ENCODE measurements at places on chromosomes 6 and 20.
A peak's percentile ranks its signal among the peaks of the same experiment; 100 is the strongest.

DNA sequence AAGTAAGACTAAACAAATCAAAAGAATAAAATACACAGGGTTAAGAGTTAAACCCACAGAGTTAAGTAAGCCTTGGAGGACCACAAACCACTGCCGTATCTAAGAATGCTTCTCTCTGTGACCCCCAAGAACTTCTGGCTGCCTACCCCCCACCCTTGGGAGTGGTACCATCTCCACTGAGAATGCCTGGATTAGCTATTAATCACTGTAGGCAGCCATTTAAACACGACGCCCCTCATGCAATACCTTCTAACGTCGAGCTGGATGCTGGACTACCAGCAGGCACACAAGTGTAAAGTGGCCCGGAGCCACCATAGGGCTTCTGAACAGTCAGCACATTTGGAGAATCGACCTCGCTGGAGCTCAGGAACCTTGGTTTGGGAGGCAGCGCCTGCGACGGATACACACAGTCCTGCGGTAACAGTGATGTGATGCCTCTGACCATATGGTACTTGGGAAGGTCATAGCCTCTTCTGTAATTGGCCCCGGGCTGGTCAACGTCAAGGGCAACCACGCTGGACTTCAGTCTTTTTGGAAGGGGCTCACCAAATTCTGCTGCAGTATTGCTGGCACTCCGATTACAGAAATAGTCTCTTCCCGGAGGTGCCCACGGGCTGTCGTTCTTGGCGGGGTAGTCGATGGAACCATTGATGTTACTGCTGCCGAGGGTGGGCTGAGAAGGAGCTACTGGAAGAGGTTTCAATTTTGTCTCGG is 18.0 kb downstream of the ZNF217 start:
- H3K4me1 ChIP-seq: peaks cover 83% of the 10 kb centered on the region
- DNase-seq: no peak
- no peaks in the 10 kb centered on the region for H3K27me3 ChIP-seq
- H3K36me3 ChIP-seq: peaks cover 88% of the 10 kb centered on the region

- H3K4me1 ChIP-seq: peaks cover 13% of the 10 kb centered on the region
- no peaks in the 10 kb centered on the region for H3K36me3 ChIP-seq
- no peak for DNase-seq
- no peak overlapping the region for H3K4me3 ChIP-seq
- H3K27me3 ChIP-seq: no peaks in the 10 kb centered on the region
These were observed 64.8 kb upstream of the NAA20 start for GRCh38 chr20:19952392-19952791.

DNA sequence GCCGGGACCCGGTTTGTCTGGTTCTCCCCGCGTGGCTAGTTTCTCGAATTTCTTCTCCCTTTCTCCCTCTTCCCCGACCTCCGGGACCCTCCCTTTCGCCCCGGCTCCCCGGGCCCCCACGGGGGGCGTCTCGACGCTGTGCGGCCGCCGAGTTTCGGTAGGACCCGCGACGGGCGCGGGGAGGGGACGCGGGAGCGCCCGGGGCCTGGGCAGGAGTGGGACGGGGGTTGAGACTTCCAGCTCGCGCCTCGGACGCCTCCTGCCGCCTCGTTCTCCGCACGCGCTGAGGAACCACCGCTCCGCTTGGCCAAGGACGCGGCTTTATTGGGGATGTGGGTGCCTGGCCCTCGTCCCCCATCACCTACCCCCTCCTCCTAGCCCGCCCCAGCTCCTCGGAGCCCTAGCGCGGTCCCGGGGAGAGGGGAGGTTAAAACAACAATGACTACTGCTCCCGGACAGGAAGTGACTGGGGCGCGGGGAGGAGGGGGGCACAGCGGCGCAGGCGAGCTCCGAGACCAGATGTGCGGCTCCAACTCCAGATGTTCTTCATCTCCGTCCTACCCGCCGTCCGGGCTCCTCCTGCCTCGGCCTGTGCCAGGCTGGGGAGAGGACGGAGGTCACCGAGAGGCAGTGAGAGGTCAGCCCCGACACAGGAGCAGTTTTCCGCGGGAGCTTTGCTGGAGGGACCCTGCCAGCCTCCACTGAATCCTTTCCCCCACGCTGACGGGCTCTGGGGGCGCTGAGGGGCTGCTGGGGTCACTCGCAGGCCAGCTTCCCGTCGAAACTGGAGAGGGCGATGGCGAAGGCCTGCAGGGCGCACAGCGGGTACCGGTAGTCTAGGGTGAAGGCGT is 917 bp upstream of the TEAD3 start:
- H3K27me3 ChIP-seq: peaks cover 40% of the 10 kb centered on the region
- no peak overlapping the region for H3K27ac ChIP-seq
- peak; percentile 49 for DNase-seq

DNA sequence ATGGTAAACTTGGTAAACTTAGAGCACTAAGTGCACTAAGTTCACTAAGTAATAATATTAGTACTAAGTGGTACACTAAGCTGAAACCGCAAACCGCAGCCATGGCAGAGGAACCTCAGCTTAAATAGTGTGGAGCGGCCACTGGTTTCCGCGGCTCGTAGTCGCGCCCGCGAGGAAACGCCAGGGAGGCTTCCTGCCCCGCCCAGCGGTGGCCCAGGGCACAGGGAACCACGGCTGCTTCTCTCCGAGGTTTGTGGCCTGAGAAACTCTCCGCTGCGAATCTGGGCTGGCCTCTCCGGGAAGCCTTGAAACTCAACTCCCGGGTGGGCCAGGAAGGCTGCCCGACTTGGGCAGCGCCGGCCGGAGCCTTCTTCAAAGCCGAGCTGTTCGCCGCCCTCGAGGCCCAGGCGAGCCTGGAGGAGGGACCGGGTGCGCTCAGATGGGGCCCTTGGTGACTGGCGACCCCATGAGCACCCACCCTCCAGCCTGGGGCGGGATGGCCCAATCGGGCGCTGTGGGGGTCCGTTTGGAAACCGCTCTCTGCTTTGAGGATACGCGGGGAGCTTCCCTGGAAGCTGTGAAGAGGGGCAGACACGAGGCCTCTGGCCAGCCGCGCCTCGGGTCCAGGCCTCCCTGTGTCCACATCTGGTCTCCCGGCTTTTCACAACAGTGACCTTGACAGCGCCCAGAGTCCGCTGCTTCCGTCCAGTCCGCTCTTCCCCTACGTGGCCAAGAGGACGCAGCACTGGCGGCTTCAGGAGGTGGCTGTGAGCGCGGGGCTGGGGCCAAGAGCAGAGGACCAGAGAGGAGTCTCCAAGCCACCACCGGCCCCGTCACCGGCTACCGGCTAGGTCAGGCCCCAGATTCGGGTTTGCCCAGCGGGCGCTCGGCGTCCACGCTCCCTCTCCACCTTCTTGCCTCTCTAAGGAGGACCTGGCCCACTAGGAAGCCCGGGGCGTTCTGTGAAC is 25.4 kb upstream of the HLA-E start:
- H3K27me3 ChIP-seq: peaks cover 87% of the 10 kb centered on the region
- no peak overlapping the region for H3K27ac ChIP-seq
- no peak overlapping the region for H3K4me3 ChIP-seq
- H3K36me3 ChIP-seq: peaks cover 5% of the 10 kb centered on the region
- DNase-seq: peak; percentile 83
- peaks cover 37% of the 10 kb centered on the region for H3K4me1 ChIP-seq

GRCh38 chr20:54865273-54865672 is 389.9 kb downstream of the DOK5 start:
- no peaks in the 10 kb centered on the region for H3K4me1 ChIP-seq
- no peak for DNase-seq
- no peaks in the 10 kb centered on the region for H3K36me3 ChIP-seq
- no peak overlapping the region for H3K27ac ChIP-seq

- no peaks in the 10 kb centered on the region for H3K4me1 ChIP-seq
- no peaks in the 10 kb centered on the region for H3K36me3 ChIP-seq
- no peak for DNase-seq
- H3K27ac ChIP-seq: no peak overlapping the region
- H3K4me3 ChIP-seq: no peak overlapping the region
These were observed 553.8 kb upstream of the PTCHD4 start for GRCh38 chr6:48664826-48665225.

- no peak for DNase-seq
- H3K36me3 ChIP-seq: no peaks in the 10 kb centered on the region
- no peak overlapping the region for H3K27ac ChIP-seq
- no peak overlapping the region for H3K4me3 ChIP-seq
- no peaks in the 10 kb centered on the region for H3K4me1 ChIP-seq
These were observed 38.0 kb downstream of the RCAN2 start for GRCh38 chr6:46453216-46453615.

- H3K27me3 ChIP-seq: peaks cover 18% of the 10 kb centered on the region
- no peaks in the 10 kb centered on the region for H3K4me1 ChIP-seq
- no peak overlapping the region for H3K4me3 ChIP-seq
- no peaks in the 10 kb centered on the region for H3K36me3 ChIP-seq
These were observed 157.9 kb upstream of the PDE10A start for GRCh38 chr6:165820934-165821333.

DNA sequence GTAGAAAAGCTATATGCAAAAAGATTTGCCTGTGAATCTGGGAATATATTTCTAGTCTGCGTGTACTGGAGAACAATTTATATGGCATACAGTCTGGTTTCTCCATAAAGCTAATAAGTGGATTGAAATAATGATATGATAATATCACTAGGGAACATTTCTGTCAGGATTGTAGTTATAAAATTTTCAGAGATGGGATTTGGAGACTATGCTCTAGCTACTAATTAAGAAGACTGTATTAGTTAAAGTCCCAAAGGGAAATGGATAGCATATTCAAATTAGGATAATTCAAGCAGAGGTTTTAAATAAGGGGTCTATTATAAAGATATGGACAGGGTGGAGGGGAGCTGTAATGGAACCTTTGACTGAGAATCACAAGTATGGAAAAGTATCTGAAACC is 7.2 kb upstream of the STX11 start:
- no peak overlapping the region for H3K27ac ChIP-seq
- DNase-seq: no peak
- no peak overlapping the region for H3K4me3 ChIP-seq
- H3K4me1 ChIP-seq: peaks cover 6% of the 10 kb centered on the region
- no peaks in the 10 kb centered on the region for H3K36me3 ChIP-seq
- peaks cover 6% of the 10 kb centered on the region for H3K27me3 ChIP-seq

GRCh38 chr6:40334496-40335270 is 252.5 kb downstream of the LRFN2 start:
- no peaks in the 10 kb centered on the region for H3K4me1 ChIP-seq
- no peaks in the 10 kb centered on the region for H3K36me3 ChIP-seq
- no peak overlapping the region for H3K27ac ChIP-seq
- peaks cover 7% of the 10 kb centered on the region for H3K27me3 ChIP-seq
- no peak overlapping the region for H3K4me3 ChIP-seq

- H3K27me3 ChIP-seq: peaks cover 9% of the 10 kb centered on the region
- no peaks in the 10 kb centered on the region for H3K4me1 ChIP-seq
- peaks cover 4% of the 10 kb centered on the region for H3K36me3 ChIP-seq
- no peak overlapping the region for H3K27ac ChIP-seq
- no peak overlapping the region for H3K4me3 ChIP-seq
- DNase-seq: no peak
These were observed 13.3 kb downstream of the OR2H2 start for GRCh38 chr6:29598172-29598747.

- DNase-seq: no peak
- no peaks in the 10 kb centered on the region for H3K36me3 ChIP-seq
- no peak overlapping the region for H3K4me3 ChIP-seq
- H3K27me3 ChIP-seq: peaks cover 2% of the 10 kb centered on the region
- H3K27ac ChIP-seq: no peak overlapping the region
- H3K4me1 ChIP-seq: no peaks in the 10 kb centered on the region
These were observed 141.7 kb downstream of the ADGRG6 start for GRCh38 chr6:142443532-142443931.

GRCh38 chr6:16683641-16684194 is 77.5 kb downstream of the ATXN1 start:
- no peak overlapping the region for H3K27ac ChIP-seq
- no peak for DNase-seq
- no peaks in the 10 kb centered on the region for H3K27me3 ChIP-seq
- H3K4me3 ChIP-seq: no peak overlapping the region
- H3K4me1 ChIP-seq: peaks cover 58% of the 10 kb centered on the region

GRCh38 chr6:35468181-35468979 is at the start of gene RPL10A:
Gene RPL10A (plus strand): TSS chr6:35468401. CDS start chr6:35468435, 34 bp downstream.
- no peaks in the 10 kb centered on the region for H3K27me3 ChIP-seq
- peaks cover 40% of the 10 kb centered on the region for H3K4me1 ChIP-seq
- peak within 1 kb of the TSS; percentile 87 for H3K4me3 ChIP-seq
- DNase-seq: peak; percentile 97

- H3K27me3 ChIP-seq: no peaks in the 10 kb centered on the region
- H3K4me1 ChIP-seq: peaks cover 7% of the 10 kb centered on the region
- H3K27ac ChIP-seq: no peak overlapping the region
- no peak for DNase-seq
- H3K4me3 ChIP-seq: no peak overlapping the region
These were observed 43.4 kb upstream of the ATXN1 start for GRCh38 chr6:16804546-16805242.

- no peaks in the 10 kb centered on the region for H3K36me3 ChIP-seq
- H3K27ac ChIP-seq: no peak overlapping the region
- no peak overlapping the region for H3K4me3 ChIP-seq
- H3K27me3 ChIP-seq: no peaks in the 10 kb centered on the region
These were observed 32.8 kb upstream of the SRF start for GRCh38 chr6:43138267-43138666.

DNA sequence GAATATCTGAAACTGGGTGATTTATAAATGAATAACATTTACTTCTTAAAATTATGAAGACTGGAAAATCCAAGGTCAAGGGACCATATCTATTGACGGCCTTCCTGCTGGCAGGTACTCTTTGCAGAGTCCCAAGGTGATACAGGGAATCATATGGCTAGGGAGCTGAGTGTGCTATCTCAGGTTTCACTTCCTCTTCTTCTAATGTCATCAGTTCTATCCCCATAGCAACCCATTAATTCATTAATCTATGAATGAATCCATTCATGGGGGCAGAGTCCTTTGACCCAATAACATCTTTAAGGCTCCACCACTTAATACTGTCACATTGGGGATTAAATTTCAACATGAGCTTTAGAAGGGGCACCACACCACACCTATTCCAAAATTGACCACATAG is 772.0 kb downstream of the HACE1 start:
- no peak overlapping the region for H3K4me3 ChIP-seq
- no peaks in the 10 kb centered on the region for H3K27me3 ChIP-seq
- DNase-seq: no peak
- no peak overlapping the region for H3K27ac ChIP-seq

DNA sequence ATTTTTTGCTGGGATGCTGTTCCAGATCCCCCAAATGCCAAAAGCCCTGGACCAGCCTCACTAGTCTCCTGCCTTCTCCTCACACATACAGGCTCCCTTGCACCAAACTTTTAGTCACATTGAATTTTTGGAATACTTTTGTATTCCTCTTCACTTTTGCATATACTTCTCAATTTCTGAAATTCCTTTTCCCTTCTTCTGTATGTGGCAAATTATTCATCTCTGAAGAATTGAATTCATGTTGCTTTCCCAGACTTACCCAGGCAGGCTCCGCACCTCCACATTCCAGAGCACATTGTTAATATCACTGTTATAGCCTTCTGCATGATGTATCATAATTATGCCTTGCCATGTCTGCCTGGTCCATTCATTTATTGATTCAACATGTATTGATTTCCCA is 255.3 kb upstream of the POU3F2 start:
- H3K27me3 ChIP-seq: no peaks in the 10 kb centered on the region
- no peaks in the 10 kb centered on the region for H3K36me3 ChIP-seq
- no peak overlapping the region for H3K27ac ChIP-seq

Measured in activated CD4-positive, alpha-beta memory T cell treated with anti-CD3 and anti-CD28 coated beads, Interleukin-2, amount 10 ng/mL, durations not matched to agents 7 days and 5 days (primary cell).